CMK (cell line): ENCODE measurements at places on chromosomes 11 and 22.

- no peak for DNase-seq
Observed at GRCh38 chr11:19344661-19345518, 104.1 kb upstream of the E2F8 start.

DNA sequence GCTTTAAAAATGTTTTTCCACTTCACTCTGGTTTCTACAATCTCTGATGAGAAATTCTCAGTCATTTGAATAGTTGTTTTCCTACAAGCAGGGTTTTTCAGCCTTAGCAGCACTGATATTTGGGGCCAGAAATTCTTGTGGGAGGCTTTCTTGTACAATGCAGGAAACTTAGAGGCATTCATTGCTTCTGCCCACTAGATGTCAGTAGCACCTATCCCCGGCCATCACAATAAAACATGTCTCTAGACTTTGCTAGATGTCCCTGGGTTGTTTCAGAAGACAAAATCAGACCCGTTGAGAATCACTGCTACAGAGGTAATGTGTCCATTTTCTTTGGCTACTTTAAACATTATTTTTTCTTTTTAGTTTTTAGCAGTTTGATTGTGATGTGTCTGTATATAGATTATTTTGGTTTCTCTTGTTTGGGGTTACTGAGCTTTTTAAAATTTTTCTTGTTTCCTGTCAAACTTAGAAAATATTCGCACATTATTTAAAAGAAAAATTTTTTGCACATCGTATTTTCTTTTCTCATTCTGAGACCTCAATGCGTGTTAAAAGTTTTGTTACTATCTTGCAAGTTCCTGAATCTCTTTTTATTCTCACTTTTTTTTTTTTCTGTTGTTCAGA lies 60.8 kb upstream of the CCDC179 start:
- no peak for DNase-seq

GRCh38 chr11:44857490-44858090 lies 93.1 kb downstream of the TP53I11 start:
- no peak for DNase-seq

DNA sequence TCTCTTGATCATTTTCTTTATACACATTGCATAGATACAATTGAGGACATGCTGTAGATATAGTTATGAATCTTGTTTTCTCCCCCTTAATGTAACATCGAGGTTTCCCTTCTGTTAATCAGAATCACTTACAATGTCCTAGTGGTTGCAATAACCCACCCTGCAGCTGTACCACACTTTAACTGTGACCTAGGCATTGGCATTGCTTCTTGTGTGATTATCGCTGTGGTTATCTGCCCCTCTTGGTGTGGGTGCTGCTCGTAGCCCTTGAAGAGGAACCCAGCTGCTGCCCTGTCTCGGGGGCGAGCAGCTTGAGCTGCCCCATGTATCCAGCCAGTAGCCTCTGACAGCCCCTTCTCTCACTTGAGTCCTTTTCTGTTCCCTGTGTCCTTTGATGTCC lies 1.5 kb downstream of the DGAT2 start:
- DNase-seq, result no peak

- no peak for DNase-seq
Observed at GRCh38 chr11:43797337-43797736, 83.3 kb upstream of the ALKBH3 start.

DNA sequence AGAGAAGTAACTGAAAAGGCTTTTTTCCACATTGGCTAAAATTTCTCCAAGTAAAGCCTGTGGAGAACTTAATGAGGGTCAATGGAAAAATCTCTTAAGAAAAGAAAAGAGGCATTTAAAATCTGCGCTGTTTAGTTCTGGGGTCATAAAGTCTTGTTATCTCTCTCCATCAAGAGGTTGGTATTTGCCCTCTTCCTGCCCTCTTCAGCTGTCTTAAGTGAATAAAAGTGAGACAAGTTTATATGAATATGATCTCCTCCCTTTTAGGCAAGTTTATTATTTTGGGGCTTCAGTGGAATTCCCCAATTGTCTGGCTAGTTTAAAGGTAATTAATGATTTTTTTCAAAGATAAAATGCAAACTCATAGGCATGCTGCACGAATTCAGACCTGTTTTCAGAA lies 89.6 kb downstream of the ARL14EP start:
- no peak for DNase-seq

GRCh38 chr11:42960521-42961088 lies 351.2 kb upstream of the API5 start:
- no peak for DNase-seq
